Activated T-helper 1 cell treated with anti-CD3 and anti-CD28 coated beads, Interleukin-12 subunit alpha, Interleukin-12 subunit beta, Interleukin-2, Interleukin-4 antibody, amounts not matched to agents 30 ng/mL and 10 ng/mL and 1 ng/mL, durations not matched to agents 14 hours and 24 hours and 36 hours (primary cell): ENCODE measurements at places on chromosomes 4 and X.

DNA sequence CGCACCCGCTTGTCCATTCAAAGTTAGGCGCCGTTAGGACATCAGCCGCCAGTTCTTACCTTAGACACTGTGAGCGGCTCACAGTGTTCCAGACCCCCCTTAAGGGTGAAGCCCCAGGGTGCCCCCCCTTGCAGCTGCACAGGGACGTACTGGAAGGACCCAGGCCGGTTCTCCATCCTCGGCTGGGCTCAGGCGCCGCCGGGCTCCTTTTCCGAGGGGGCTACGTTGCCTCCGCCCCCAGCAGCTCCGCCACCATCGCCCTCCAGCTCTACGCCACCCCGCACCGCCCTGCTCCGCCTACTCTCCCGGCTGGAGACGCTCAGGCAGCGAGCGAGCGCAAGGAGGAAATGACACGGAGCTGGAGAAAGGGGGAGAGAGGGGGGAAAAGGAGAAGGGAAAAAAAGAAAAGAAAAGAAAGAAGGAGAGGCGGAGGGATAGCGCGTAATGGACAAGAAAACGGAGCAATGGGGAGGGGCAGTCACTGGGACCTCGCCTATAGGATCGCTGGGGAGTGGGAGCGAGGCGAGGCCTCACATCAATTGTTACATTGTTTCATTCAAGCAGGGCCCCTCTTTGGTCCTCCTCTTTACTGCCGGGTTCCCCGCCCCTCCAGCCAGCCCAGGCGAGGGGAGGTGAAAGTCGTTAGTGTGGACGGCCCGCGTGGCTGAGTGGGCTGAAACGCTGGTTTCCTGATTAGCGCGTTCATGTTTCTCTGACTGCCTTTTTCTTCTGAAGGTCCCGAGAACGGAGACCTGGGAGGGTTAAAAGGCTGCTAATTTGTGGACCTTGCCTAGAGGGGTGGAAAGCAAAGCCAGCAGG is at the start of gene SHROOM4:
TSS of gene SHROOM4 (minus strand) at position 352 of the 819 bp plus-strand sequence. CDS start at position 176, 176 bp downstream.
- DNase-seq, result no peak

DNA sequence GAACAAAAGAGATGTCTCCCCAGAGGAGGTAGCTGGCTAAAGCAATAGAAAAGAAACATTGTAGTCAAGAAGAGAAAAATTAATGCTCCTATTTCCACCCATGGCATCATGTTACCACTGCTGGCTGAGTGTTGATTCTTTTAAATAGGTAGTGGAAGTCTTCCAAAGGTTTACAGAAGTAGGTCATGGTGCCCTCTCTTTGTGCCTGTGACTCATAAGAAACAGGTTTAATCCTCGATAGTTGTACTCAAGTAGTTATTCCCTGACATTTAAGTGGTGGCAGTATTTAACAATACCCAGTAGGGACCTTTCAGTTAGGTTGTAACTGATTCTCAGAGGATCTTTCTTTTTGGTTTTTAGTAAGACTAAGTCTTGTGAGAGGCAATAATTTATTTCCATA is 247.8 kb downstream of the TEX13A start:
- no peak for DNase-seq

GRCh38 chr4:174144106-174144505 is 139.4 kb downstream of the FBXO8 start:
- no peak for DNase-seq

- no peak for DNase-seq
Measured at GRCh38 chr4:19508442-19508841, 743.3 kb upstream of the SLIT2 start.

DNA sequence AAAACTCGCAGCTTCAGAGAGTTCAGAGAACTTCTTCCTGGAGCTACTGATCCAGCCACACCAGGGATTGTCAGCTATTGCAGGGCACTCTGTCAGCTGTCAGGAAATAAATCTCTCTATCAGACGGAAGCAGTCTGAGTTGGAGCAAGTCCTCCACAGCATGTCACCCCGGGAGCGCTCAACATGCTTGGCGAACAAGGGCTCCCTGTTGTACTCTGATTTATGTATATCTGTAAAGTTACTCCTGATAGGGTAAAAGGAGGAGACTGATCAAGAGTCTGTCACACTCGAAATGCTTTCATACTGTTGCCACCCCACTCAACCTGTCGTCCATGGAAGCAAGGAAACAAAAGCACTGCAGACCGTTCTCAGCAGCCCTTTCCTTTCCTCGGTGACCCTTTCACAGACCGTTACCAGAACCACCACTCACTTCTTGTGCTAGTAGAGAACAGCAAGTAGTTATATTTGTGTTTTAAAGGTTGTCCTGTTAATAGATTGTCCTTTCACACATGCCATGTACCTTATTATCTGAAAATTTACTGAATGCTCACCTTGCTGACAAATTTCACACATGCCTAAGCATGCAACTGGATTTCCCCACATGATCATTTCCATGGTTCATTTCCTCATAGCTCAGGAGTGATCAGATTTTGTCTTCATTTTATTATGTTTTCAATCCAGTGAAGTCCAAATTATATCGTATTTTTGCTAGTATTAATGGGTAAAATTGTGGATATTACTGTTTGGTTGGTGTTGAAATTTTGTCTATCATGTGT is 2108.9 kb upstream of the TENM3 start:
- DNase-seq, result no peak

DNA sequence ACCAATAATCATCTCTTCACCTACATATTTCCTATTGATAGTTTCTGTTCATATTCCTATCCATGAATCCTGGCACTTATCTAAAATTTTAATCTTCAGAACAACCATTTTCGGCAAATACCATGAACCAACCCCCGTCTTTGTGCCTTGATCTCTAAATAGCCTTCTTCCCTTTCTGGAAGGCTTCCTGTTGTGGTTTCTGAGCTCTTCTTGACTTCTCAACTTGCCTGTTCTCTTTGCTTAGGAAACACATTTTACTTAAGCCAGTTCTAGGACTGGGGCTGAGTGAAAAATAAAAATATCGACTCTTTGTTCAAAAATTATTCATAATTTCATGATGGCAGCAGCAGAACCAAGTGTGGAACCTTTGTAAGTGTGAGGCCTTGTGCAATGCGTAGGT is 882.4 kb downstream of the C4orf33 start:
- DNase-seq, result no peak

GRCh38 chrX:150643271-150643670 is 49.9 kb upstream of the MTMR1 start:
- no peak for DNase-seq

- DNase-seq, result no peak
Measured at GRCh38 chr4:42871261-42871660, 21.3 kb upstream of the GRXCR1 start.

DNA sequence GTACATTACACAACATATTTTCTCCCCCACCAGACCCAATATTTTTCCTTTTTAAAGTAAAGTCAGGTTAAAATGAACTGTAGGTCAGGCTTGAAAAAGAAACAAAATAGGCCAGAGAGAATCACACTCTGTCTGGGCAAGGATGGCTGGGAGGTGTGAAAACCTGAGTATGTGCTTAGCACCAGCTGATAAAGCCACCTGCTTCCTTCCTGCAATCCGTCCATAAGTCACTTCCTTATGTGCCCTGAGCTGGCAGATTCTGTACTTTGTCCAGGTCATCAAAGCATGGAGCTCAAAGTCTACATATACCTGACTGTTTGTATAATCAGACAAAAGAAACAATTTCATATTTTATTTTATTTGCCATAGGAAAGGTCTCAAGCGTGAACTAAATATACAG is 37.7 kb downstream of the ANTXR2 start:
- no peak for DNase-seq

DNA sequence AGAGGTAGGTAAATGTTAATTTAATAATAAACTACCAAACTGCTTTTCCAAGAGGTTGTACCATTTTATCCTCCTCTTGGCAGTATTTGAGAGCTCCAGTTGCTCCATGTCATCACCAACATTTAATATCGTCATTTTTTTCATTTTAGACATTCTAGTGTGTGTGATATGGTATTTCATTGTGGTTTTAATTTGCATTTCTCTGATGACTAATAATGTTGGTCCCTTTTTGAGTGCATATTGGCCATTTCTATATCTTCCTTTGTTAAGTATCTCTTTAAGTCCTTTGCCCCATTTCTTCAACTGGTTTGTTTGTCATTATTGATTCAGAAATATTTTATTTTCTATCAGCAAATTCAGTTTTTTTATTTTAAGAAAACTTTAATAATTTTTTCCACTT is 88.8 kb downstream of the MAPK10 start:
- no peak for DNase-seq

DNA sequence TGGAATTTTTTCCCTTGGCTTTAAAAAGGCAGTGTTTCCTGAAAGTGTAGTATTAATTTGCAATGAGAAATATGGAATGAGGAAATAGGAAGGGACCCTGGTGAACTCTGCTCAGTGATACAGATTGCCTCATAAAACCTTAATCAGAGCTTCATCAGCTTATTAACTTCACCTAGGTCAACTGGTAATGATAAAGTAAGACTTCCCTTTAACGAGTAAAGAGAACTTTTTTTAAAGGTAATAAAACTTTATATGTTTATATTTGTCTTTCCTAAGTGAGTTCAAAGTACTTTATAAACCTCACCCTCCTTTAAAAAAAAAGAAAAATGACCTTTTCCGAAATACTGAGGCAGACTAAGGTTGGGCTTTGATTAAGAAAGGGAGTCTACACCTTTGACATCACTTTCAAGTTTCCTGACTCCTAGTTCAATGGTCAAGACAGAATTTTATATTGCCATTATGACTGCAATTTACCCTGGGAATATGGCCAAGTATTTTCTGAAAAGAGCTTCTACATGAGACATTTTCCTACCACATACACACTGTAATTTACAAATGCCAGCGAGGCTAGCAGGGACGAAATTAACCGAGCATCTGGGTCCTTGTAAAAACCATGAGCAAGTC is 706.3 kb upstream of the TENM3 start:
- DNase-seq, result no peak

DNA sequence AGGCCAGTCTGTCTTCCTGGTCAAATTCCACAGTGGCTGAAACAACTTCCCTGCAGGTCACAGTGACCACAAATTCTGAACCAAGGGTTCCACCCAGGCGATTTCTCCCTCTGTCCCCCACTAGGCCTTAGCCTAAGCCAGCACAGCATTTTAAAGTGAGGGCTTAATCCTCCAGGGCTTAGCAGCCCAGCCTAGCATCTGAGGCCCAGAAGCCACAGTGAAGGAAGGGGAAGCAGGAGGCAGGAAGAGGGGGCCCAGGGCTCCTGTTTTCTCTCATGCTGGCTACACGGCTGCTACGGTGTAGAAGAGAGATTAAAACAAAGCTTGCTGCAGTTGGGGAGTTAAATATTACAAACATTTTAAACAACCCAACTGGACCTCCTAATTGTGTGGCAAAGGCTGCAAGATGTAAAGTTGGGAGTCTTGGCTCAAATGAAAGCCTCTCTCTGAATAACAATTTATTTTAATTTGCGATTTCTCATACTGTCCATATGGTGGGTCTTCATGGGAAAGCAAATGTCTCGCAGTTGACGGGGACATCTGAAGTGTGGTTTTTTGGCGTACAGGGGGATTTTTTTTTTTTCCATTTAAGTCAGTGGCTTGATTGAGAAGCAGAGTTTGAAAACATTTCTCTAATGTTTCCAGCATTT is 170.8 kb upstream of the RAI2 start:
- DNase-seq, result no peak

- DNase-seq, result no peak
Measured at GRCh38 chr4:38896940-38897339, 29.3 kb downstream of the FAM114A1 start.

DNA sequence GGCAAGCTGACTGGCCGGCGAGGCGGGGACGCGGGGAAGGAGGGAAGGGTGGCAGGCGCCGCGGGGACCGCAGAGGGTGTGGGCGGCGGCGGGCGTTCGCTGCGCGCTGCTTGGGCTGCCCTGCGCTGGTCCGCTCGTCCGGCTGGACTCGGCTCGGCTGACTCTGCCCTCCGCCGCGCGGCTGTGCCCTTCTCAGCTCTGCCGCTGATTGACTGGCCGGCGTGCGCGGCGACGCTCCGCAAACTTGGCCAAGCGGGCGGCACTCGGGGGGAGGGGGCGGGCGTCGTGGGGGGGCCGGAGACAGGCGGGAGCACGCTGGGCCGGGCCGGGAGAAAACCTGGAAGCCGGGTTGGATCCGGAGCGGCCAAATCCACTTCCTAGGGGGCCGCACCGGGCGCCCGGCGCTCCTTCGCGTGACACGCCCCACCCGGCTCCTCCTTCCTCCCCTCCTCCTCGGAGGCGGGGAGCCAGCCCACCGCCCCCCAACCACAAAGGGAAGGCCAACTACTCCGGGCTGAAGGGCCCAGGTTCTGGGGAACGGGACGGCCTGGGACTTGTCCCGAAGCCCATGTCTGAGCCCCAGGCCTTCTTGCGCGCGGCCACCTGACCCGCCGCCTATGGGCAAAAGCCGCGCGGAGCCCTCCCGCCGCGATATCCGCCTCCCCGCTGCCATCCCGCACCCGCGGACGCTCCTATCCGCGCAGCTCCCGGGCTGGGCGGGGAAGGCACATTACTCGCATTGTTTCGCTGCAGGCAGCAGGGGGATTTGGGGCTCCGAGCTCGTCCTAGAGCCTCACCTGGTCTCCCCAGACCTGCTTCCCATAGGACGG is at the start of gene GPC4:
TSS of gene GPC4 (minus strand) at position 214 of the 830 bp plus-strand sequence. CDS start 524 bp downstream, outside the sequence.
- no peak for DNase-seq

DNA sequence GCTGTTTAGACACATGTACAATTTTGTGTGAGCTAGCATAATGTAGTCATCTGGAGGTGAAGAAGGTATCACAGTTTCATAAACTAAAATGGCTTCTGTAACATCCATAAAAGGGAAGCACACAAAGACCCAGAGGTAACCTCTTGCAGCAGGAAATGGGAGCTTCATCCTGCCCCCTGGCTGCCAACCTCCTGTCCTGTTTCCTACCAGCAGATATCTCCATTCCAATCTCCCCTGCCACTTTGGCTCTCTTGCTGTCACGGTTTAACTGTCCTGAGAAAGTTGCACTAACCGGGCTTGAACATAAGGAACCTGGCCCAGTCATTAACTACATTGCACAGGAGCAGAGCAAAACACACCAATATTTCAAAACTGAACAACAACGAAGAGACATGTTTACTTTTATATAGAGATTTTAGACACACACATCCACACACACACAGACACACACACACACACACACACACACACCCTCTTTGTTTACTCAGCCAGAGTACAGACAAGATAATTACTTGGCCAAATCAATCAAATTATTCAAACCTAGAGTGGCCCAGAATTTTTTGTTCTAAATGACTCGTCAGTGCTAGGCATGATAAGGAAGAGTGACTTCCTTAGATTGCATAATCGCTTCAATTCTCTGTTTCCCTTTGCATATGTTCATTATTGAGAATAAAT is 24.2 kb downstream of the MID2 start:
- no peak for DNase-seq

GRCh38 chrX:1750267-1750666 is 135.4 kb downstream of the ASMT start:
- DNase-seq, result no peak

GRCh38 chrX:39809331-39809730 is 288.4 kb downstream of the BCOR start:
- no peak for DNase-seq

GRCh38 chr4:4810092-4810774 is 49.2 kb upstream of the MSX1 start:
- DNase-seq, result no peak

DNA sequence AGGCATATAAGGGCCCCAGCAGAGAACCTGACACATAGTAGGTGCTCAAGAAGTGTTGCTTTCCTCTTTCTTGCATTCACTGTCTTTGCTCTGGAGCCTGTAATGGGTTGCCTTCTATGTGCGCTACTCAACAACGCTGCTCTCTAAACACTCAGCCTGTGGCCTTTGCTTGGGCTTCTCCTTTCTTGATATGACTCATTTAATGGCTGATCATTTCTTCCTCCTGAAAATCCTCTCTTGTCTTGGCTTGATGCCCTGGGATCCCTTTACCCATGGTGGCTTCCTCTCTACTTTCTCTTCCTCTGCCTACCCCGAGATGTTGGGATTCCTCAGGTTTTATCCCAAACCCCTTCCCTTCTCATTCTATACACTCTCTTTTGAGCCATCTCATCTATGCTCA is 19.9 kb upstream of the PJA1 start:
- DNase-seq, result no peak
